ENCODE measurements at places on chromosomes 4 and X. TPM values are rescaled to one million over a fixed set of nuclear protein-coding genes. Genes with fewer than 3 reads are reported as not detected.

CDX4 gene
- not detected for total RNA-seq

VCX2 gene
- total RNA-seq = not detected

USP17L20 gene
- total RNA-seq = not detected

FABP2 gene
- not detected for total RNA-seq

HAND2 gene
- total RNA-seq = 8.4 TPM

SUPT20HL1 gene
- total RNA-seq = 0.09 TPM

COL4A6 gene
- total RNA-seq = 1.1 TPM

ADGRL3 gene
- total RNA-seq = not detected

HPSE gene
- 0.63 TPM for total RNA-seq

HMX1 gene
- not detected for total RNA-seq

SLC6A8 gene
- total RNA-seq = 7.8 TPM

CDS1 gene
- total RNA-seq = 0.47 TPM

TLR1 gene
- total RNA-seq = 1.7 TPM

NPY2R gene
- total RNA-seq = not detected

FGG gene
- total RNA-seq = not detected

ESX1 gene
- total RNA-seq = not detected

SFRP2 gene
- not detected for total RNA-seq

PAGE2B gene
- not detected for total RNA-seq

PCDH18 gene
- 423 TPM for total RNA-seq

P2RY10 gene
- not detected for total RNA-seq

CORIN gene
- 0.16 TPM for total RNA-seq

CFI gene
- total RNA-seq = 1.8 TPM

HHIP gene
- total RNA-seq = 0.16 TPM

DDIT4L gene
- 0.26 TPM for total RNA-seq

CLTRN gene
- total RNA-seq = 0.26 TPM

TMEM150C gene
- total RNA-seq = under 0.01 TPM

STPG2 gene
- 0.16 TPM for total RNA-seq

SNCA gene
- total RNA-seq = 0.52 TPM

AMBN gene
- total RNA-seq = not detected

EVC2 gene
- 15.9 TPM for total RNA-seq

RBM47 gene
- total RNA-seq = 0.32 TPM

H2BW1 gene
- not detected for total RNA-seq

DYNLT3 gene
- total RNA-seq = 40.2 TPM

BEX1 gene
- 0.63 TPM for total RNA-seq

KCNE5 gene
- 0.32 TPM for total RNA-seq

ARX gene
- not detected for total RNA-seq

AFF2 gene
- 0.79 TPM for total RNA-seq

UGT2B10 gene
- total RNA-seq = not detected

CHST7 gene
- 7.2 TPM for total RNA-seq

P2RY4 gene
- not detected for total RNA-seq

PRDM8 gene
- total RNA-seq = 2.1 TPM

HSD17B10 gene
- 59.4 TPM for total RNA-seq

SPIN4 gene
- total RNA-seq = 2.1 TPM

RASSF6 gene
- not detected for total RNA-seq

TBL1X gene
- 9.1 TPM for total RNA-seq

ARMCX6 gene
- total RNA-seq = 23.4 TPM

ITIH6 gene
- total RNA-seq = not detected

PAGE1 gene
- not detected for total RNA-seq

USP17L18 gene
- not detected for total RNA-seq

S100G gene
- not detected for total RNA-seq
